NCI-H2029 (cell line): ENCODE measurements at places on chromosomes 1 and 21.

DNA sequence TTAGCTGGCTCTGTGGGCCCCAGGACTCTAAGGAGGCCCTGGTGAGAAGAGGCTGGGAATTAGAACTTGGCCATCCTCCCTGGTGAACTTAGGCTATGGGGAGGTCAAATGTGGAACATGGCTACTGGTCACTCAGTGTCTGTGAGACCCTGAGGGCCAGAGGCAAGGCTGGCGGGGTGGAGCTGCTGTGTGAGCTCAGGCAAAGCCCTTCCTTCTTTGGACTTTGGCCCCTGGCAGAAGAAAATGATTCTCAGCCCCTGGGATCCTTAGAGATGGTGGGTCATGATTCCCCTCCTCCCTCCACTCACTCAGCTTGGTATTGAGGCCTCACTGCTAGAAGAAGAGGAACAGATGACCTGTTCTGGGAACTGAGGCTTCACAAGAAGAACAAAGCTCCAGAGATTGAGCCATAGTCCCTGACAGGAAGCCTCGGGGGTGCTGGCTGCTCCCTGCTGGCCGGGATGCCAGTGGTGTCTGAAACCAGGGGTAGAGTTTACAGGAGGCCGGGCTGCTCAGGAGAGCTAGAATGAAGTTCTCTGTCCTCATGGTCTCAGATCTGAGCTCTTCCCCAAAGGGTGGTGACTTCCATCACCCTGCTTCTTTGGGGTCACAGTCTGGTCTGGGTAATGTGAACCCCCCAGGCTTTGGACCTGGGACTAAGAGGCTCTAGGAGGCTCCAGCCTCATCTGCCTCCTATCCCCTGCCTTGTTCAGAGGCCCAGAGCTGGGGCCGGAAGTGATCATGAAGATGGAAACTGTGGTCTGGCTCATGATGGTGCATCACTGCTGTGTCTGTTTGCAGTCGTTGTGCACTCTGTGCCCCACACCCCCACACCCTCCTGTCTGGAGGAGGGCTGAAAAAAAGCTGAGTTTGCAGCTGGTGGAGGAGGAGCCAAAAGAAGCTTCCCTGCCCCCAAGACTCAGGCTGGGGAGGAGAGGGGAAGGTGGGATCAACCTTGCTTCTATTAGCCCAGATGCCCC, 905 bp downstream of the BTBD19 start:
- DNase-seq: no peak

GRCh38 chr1:47495176-47495713, 57.4 kb downstream of the FOXD2 start:
- DNase-seq: no peak

DNA sequence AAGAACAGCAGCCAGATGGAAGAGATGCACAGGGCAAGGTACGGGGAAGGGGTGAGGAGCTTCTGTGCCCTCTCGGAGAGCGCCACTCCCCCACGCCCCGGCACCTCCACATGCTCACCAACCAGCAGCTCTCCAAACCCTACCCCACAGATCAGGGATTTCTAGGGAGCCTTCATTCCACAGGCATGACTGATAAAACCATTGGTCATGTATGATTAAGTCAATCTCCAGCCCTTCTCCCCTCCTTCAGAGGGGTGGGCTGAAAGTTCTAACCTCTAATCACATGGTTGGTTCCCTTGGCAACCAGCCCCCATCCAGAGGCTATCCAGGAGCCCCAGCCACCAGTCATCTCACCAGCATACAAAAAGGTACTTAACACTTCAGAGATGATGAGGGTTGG, 144.7 kb downstream of the TGFBR3 start:
- no peak for DNase-seq

GRCh38 chr21:32197896-32198295, 81.0 kb downstream of the MIS18A start:
- no peak for DNase-seq

- DNase-seq: no peak
These were observed 13.0 kb downstream of the KCNC4 start for GRCh38 chr1:110223127-110223526.

GRCh38 chr1:102019530-102019929, 22.8 kb upstream of the OLFM3 start:
- no peak for DNase-seq

- DNase-seq: no peak
These were observed 31.2 kb upstream of the RGL1 start for GRCh38 chr1:183773482-183774274.

DNA sequence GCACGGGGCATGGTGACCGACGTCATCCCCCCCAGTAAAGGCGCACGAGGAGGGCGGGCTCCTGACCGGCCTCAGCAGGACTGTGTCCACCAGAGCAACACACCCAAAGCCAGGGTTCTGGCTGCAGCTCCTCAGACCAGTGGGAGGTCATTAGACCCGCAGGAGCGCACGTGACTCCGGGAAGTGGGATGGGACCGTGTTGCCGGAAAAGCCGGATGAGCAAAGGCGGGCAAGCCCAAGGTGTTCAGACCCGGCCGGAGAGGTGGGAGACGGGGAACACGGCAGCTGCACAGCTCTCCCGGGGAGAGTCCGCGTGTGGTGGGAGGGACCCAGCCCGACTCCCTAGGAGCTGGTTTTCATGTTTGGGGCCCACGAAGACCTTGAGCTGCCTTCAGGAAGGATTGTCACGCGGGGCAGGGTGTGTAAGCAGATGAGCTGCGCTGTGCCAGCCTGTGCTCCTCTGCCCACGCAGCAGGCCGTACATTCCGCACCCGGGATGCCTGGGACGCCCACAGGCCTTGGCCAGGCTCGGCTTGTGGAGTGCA, 20.6 kb upstream of the TRAPPC10 start:
- peak; percentile 11 for DNase-seq

DNA sequence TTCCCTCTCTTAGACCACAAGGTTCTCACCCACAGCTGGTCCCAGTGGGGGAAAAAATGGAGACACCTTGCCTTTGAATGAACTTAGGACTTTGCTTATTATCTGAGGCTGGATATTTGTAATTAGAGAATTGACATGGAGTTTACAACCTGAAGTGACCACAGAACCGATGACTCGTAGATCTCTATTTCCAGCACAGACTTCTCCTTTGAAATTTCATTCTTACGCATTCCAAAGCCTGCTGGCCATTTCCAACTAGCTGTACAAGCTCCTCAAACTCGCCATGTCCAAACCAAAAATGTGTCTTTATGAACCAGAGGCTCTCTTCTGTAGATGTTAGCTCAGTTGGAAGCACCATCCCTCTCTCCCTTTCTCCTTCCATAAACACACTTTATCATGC, 12.0 kb downstream of the RAB7B start:
- DNase-seq: no peak

GRCh38 chr1:173014160-173014559, 36.6 kb downstream of the TNFSF18 start:
- DNase-seq: no peak

DNA sequence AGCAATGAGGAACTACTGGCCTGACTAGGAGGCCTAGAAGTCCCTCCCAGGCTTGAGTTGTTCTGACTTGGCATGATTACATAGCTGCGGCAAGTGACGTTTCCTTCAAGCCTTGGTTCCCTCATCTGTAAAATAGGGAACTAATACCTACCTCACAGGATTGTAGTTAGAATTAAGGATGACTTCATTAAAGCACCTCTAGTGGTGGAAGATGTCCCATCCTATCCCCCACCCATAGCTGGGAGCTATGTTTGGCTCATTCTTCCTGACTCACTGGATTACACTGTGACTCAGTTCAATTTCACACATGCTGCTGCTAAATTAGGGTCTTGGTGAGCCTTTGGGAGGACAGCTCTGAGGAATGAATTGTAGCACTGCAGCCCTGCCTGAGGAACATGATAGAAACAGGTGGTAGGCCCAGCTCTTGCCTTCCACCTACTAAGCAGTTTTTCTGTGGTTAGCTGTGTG, 6.0 kb upstream of the SHISA4 start:
- DNase-seq: no peak

DNA sequence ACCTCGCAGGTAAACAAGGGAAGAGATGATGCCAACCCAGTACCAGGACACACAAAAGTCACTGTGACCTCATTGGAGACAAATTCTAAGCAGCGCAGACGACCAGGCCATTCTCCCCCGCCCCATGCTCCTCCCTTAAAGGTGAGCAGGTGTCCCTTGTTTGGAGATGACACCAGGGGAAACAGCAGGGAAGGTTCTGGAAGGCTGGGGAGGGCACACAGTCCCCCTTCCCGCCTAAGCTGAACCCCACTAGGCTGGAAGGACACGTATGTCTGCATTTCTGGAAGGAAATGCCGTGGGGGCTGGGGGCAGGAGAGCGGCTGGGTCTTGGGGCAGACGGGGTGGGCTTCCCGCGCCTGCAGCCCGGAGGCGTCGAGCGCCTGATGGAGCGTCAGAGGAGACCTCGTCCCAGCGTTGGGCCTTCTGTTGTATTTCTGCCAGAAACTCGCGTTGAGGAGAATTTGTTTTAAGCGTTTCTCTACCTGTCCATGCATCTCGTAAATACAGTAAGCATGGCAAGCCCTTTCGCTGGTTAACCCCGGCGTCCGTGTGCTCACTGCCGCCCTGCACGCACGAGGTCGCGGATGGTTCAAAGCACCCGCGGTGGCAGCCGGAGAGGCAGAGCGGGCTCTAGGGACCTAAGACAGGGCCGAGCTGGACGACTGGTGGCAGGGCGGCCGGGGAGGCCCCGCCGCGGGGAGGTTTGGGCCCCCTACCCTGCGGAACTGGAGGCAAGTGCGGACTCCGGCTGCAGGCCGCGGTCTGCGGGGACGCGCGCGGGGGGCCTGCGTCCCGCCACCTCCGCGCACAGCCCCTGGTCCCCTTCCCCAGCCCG, 1.2 kb upstream of the LHX4 start:
- no peak for DNase-seq

DNA sequence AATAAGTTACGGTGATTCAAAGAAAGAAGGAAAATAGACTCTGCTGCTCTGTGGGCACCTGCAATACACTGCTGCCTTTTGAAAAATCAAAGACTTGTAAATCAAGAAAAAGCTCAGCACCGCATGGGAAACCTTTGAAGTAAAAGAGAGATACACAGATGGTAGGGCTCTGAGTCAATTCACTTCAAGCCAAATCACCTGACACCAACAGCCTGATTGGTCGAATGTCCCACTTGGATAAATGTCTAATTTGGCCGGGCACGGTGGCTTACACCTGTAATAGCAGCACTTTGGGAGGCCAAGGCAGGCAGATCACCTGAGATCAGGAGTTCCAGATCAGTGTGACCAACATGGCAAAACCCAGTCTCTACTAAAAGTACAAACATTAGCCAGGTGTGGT, 19.2 kb upstream of the RCAN3 start:
- no peak for DNase-seq

GRCh38 chr1:15362096-15362736, 47.5 kb upstream of the EFHD2 start:
- DNase-seq: no peak

- no peak for DNase-seq
These were observed 70.6 kb downstream of the FGGY start for GRCh38 chr1:59367301-59368007.

DNA sequence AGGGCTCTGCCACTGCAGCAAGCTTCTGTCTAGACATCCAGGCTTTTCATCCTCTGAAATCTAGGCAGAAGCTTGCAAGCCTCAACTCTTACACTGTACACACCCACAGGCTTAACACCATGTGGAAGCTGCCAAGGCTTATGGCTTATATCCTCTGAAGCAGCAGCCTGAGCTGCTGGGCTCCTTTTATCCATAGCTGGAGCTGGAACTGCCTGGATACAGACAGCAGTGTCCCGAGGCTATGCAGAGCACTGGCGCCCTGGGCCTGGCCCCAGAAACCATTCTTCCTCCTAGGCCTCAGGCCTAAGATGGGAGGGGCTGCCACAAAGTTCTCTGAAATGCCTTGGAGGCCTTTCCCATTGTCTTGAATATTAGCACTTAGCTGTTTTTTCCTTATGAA, 19.3 kb upstream of the POGK start:
- no peak for DNase-seq

DNA sequence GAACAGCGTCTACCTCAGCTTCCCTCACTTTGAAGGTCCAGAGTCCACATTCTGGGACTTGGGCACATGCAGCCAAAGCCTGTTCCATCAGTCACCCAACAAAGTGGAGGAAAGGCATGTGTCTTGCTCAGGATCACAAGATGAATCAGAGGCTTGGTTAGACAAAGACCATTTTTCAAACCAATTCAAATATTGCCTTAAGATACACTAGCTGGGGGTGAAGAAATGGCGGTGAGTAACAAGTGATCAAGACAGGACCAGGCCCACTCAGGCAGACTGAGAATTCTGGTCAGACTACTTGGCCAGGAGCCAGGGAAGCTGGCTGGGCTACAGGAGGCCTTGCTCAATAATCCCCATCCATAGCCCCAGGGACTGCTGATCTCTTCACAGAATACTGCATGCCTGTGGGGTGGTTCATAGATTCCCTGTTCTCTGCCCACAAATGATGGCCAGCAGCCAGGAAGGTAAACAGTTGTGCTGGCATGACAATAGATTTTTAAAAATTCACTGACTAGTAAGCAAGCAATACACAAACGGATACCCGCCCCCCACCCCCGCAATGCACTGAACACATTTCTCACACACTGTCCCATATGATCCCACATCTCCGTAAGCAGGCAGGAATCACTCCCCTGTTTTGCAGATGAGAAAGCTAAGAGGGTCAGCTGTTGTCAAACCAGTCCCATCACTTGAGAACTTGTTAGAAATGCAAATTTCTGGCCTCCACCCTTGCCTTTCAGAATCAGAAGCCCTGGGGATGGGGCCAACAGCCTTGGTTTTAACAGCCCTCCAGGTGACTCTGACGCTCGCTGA, 27.2 kb downstream of the ERI3 start:
- peak; percentile 96 for DNase-seq

DNA sequence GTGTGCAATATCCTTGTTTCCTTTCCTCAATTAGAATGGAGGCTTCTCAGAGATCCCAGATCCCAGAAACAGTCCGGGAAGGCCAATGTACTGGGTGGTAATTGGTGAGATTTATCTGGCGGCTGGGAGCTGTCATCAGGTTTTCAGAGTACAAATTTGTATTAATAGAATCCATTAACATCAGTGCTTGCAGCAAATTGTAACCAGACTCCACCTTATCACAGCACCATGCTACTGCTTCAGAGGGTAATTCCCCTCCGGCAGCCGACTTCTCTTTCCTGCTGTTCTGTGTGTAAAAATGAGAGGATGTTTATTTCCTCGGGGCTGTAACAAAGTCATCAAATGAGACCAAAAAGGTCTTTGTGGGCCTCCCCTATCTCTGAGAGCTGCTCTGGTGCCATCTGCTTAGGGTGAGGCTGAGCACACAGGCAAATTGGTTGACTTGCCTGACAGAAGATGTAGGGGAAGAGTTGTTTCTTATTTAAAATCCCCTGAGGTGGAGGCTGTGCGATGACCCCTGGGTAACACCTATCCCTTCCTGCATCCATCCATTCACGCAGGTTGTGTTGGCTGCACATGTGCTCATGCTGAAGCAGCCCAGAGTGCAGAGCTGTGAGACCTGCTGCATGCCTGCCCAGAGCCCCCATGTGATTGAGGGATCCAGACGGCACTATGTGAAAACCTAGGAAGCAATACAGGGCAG, 19.2 kb downstream of the NFASC start:
- DNase-seq: no peak

DNA sequence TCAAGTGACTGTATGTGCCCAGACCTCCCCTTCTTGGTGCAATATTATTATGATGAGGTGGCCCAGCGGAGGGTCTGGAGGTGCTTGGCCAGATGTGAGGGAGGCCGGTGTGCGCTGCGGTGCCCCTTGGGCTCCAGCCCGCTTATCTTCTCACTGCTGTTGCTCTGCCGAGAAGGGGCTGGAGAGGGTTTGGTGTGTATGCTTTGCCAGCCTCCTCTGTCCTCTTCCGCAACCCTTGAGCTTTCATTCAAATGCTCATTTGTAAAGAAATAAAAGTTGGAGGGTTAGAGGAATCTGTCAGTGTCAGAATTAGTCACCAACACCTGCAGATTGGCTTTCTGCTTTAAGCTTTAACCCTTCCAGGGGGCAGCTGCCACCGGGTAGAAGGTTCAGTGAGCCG, 19.7 kb downstream of the RNF220 start:
- DNase-seq: no peak

GRCh38 chr1:70672442-70672888, 261.4 kb downstream of the CTH start:
- DNase-seq: no peak
